ENCODE measurements at places on chromosomes 5 and 9.

DNA sequence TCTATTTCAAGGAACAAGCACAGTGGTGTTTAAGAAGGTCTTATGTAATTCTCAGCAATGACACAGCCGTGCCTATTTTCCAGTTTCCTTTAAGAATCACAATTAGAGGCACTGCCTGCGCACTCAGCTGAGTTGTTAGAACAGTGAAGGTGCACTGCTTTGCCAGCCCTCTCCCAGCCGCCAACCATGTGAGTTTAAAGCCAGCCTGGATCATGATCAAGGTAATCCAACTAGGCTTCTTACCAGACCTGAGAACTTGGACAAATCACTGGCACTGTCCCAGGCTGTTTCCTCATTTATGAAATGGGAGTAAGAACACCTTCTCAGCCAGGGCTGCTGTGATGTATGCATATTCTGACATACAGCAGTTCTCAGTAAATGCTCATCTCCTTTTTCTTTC lies 99.6 kb downstream of the ASTN2 start:
- DNase-seq = no peak

DNA sequence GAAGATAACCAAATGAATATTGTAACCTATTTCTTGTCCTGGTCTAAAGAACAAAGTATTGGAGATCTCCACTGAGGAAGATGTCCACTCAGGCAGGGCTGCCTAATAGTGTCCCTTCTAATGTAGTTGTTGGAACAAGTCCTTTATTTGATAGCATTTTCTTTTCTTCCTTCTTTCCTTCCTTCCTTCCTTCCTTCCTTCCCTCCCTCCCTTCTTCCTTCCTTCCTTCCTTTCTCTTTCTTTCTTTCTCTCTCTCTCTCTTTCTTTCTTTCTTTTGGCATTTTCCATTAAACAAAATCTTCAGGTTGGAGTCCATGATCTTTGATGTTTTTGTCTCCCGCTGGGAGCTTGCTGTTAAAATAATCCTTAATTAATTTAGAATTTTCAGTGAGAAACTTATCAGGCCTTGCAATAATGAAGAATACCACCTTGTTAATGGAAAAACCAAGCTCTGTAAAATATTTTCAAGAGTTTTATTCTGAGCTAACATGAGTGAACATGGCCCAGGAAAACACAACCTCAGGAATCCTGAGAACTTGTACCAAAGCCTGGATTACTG lies 43.5 kb upstream of the TENT2 start:
- no peak for DNase-seq

- DNase-seq = no peak
Observed at GRCh38 chr9:94610181-94610606, 16.6 kb upstream of the FBP2 start.

GRCh38 chr5:41527201-41527779 lies 16.9 kb upstream of the PLCXD3 start:
- no peak for DNase-seq

DNA sequence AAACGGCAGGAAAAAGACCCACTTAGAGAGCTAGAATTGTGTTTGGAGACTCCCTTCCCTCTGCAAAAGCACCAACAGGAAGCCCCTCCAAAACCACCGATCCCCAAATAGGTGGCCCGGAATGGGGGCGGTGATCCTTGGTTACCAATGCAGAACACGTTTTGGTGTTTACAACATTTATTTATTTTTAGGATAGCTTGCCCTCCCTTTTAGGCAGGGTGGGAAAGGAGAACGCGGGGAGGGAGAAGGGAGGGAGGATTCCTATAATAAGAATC lies 579 bp upstream of the NTRK2 start:
- no peak for DNase-seq

DNA sequence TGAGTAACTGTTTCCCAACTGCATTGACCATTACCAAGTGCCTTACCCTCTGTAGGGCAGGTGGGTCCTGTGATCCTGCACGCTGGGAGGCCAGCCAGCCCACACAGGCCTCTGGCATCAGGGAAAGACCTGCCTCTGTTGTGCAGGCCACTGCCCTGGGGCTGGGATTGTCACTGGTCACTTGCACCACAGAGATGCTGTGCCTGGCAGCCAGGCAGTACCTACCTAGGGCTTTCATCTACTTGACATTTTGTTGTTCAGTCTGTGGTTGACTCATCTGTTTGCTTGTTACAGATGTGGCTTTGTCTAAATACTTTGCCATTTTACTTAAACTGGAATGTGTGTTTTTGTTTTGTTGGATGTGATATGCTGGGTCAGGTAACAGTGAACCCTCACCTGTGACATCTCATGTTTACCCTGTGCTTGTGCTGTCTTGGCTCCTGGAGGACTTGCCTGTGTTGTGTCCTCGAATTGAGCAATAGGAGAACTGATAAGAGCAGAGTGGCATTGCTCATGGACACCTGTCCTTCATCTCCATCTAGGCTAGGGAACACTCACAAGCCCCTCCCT lies 32.8 kb downstream of the SECISBP2 start:
- no peak for DNase-seq

DNA sequence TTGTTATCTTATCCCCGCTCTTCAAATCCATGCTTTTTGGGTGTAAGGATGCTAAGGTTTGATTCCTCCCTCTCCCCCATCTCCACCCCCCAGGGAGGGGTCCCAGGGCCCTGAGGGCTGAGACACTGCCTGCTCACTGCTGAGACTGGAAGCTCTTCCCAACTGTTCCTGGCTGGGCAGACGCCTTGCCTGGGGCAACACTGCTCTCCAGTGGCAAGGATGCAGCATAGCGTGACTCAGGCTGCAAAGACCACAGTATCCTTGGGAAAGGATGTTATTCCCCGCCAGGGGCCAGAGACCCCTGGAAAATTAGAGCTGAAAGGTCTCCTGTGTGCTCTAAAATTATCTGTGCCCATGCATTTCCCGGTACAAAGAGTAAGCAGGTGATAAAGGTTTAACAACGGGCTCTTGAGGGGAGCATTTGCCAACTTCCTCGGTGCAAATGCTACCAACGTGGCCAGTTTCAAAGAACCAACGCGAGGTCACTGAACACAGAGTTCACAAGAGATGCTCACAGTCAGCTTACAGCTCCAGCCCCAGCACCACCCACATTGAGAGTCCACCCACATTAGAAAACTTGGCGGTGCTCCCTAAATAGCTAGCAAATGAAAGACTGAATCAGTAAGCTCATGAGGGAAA lies 271.9 kb downstream of the NSG2 start:
- DNase-seq = no peak

All from activated CD4-positive, CD25-positive, alpha-beta regulatory T cell treated with anti-CD3 and anti-CD28 coated beads, Interleukin-2, amount 50 U/mL, for 16 hours (primary cell).